NCI-H187 treated with DMSO at 0.1 percent for 48 hours (cell line): ENCODE measurements at places on chromosomes 11 and 22.

GRCh38 chr11:33699515-33700062 is 1.0 kb downstream of the C11orf91 start:
- DNase-seq: no peak

GRCh38 chr11:102589047-102589459 is 36.1 kb downstream of the MMP20 start:
- no peak for DNase-seq

- DNase-seq: no peak
Observed at GRCh38 chr22:28977481-28977971, 84.1 kb downstream of the C22orf31 start.

GRCh38 chr11:29260939-29261705 is 755.7 kb downstream of the KCNA4 start:
- no peak for DNase-seq

DNA sequence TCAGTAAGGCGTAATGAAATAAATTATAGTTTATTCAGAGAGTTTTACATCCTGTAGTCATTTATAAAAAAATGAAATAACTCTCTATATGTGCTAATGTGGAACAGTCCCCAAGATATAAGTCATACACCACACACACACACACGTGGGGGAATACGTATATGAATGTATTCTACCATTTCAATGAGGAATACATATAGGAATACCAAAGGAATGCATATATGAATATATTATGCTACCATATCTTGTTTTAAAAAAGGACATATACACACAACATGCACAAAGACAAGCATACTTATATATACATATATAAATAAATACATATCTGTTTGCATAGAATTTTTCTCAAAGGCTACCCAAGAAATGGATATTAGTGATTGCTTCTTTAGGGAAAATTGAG is 39.6 kb upstream of the GRIK4 start:
- DNase-seq: no peak

- DNase-seq: no peak
Observed at GRCh38 chr22:19090586-19091127, 31.6 kb downstream of the DGCR2 start.
